ENCODE measurements at places on chromosomes 12 and 14.

DNA sequence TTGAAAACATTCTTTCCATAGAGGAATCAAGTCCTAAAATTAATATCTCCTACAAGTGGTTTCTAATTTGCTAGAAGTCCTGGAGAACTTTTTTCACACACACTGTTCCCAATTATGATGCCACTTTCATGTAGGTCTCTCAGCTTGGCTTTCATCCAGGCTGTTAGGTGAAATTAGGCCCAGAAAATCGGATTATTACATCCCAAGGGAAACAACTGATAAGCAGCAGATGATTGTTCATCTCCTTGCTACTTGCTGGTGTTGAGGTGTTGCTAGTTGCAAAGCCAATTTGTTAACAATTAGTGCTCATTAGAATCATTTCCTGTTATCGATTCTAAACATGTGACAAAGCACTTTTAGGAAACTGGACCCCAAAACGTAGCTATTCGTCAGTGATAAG lies 248.0 kb downstream of the PDZRN4 start:
- DNase-seq = no peak

DNA sequence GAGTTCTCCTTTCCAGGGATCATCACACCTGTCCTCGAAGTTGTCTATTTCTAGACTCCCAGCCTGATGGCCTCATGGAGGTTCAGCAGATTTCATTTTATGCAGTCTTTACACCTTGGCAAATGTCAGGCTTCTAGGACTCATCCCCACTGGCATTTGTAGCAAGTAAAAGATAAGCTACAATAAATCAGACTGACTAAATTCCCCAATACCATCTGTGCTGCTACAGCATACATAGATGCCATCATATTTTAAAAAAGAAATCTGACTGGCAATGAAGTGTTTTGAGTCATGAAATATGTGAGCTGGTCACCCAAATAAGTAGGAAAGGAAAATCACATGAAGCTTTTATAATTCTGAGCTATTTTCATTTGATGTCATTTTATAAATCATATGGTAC lies 55.3 kb downstream of the KCNC2 start:
- no peak for DNase-seq

GRCh38 chr14:36450550-36450949 lies 69.5 kb downstream of the NKX2-1 start:
- DNase-seq = no peak

- no peak for DNase-seq
Observed at GRCh38 chr14:90503582-90503981, 106.8 kb downstream of the CALM1 start.

DNA sequence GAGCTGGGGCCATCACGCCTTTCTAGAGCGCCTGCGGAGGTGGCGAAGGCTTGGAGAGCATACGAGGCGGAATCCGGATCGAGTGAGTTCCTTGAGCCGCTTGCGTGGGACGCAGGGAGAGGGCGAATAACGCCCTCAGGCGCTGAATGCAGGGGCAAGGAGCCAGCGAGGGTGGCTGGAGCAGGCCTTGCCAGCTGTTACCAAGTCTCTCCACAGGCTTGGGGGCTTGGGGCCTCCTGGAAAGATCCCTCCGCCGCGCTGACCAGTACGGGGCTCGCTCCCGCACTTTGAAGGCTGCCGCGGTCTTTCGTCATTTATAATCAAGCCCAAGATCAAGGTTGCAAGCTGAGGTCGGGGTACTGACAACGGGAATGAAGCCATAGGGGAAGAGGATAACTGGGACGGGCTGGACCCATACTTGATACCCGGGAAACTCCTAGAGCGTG lies 1.2 kb downstream of the FLRT2 start:
- DNase-seq = no peak

DNA sequence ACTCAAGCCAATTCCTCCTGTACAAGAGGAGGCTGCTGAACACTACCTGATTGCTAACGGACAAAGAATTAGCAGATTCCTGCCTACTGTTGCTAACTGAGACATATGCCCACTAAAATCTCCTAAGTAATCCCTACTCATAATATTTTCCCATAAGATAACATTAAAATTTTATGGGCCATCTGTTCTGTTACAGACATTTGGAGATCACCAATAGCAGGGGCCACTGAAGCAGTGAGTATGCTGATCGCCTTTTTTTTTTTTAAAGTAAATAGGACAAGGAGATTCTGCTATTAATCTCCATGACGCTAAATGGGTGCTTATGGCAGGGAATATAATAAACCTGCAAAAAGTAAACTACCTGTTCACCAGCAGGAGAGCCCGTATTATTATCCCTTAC lies 292.9 kb downstream of the MED13L start:
- no peak for DNase-seq

GRCh38 chr12:77189458-77189857 lies 124.1 kb upstream of the E2F7 start:
- DNase-seq = no peak

DNA sequence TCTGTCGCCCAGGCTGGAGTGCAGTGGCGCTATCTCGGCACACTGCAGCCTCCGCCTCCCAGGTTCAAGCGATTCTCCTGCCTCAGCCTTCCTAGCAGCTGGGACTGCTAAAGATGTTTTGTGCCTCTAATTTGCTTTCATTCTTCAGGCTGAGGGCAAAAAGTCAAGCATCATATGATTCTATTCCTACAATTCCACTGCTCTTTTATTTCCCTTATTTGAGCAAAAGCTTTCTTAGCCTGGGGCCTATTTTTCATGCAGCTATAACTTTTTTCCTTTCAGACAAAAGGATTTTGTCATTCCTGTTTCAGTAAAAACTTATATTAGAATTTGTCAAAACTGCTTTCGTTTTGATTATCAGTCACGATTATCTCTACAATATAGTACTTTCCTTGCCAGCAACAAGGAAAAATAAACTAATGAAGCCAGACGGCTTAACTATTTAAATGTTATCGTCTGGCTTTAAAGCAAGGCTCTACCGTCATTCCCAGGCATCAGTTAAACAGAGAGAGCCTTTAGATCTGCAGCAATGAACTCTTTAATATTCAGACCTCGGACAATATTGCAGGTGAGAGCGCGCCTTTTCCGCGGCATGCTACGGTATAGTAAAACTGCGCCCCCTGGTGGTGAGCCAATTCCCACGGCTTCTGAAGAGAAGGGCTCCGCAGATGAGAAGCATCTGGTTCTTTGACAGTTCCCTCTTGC lies 1.4 kb upstream of the SLC2A13 start:
- DNase-seq = peak; percentile 87

DNA sequence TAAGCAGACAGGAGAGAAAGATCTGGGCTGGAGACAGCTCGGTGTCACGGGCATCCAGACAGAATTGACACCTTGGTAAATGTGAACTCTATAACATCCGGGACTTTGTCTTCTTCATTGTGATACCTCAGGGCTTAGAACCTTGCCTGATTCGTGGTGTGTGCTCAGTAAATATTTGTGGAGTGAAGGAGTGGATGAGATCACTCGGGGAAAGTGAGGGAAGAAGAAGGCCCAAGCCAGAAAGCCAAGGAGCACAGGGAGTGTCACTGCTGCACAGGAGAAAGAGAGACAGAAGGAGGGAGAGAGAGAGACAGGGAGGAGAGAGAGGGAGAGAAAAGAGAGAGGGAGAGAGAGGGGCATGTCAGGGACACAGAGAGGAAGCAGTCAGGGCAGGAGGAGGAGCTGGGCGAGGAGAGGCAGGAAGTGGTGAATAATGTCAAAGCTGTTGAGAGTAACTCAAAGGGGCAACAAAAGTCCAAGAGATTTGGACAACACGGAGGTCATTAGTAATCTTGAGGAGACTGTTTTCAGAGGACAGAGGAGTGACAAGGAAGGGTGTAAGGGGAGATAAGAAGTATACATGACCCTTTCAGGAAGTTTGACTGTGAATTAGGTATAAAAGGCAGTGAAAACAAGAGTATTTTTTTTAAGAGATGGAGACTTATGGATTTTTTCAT lies 141.6 kb upstream of the MAX start:
- DNase-seq = peak; percentile 27

DNA sequence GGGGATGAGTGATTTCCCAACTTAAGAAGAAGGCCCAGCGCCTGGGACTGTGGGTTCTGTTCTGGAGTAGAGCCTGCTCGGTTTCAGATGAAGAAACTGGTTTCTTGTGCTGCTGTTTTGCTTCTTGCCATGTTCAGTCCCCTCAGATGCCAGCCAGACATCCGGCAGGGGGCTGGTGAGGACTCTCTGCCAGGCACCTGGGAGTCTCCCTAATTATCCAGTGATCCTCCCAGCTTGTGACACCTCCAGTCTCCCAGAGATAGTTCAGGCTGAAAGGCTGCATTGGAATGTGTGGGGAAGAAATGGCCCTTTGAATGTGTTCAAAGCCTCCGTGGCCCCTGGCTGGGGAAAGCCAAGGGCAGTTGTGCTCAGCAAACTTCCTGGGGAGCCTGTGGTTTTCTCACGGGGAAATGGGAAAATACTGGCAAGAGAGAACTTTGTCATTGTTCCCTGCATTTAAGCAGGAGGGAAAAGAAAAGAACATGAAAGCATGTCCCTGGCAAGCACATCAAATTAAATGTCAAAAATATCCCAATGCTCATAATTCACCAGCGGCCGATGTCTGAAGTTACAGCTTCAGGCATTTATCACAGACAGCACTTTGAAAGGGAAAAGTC lies 8.5 kb upstream of the SERPINA12 start:
- no peak for DNase-seq

- peak; percentile 55 for DNase-seq
Observed at GRCh38 chr14:22039938-22040780, 366.5 kb upstream of the OR4E1 start.

DNA sequence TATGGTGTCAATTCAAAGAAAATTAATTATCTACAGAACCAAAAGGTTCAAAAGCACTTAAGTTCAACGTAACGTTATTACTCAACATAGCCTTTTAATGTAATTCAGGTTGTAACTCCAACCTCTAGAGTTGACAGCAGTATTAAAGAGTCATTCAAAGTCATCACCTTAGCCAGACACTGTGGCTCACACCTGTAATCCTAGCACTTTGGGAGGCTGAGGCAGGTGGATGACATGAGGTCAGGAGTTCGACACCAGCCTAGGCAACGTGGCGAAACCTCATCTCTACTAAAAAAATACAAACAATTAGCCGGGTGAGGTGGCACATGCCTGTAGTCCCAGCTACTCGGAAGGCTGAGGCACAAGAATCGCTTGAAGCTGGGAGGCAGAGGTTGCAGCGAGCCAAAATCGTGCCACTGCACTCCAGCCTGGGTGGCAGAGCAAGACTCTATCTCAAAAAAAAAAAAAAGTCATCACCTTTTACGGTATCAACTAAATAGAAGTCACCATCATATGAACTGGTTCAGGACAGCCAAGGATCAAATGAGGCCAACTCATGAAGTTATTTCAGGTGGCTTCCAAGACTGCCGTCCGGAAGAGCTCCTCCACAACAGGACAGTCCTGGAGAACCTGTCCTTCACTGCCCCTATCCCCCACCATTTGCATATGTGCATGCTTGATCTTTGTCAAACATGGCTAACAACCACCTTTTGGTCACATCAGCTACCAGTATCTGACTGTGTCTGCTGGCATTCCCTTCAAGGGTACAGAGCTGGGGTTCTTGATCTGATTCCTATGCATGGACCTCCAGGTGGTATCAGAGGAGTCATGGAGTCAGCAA lies 4.2 kb downstream of the PPTC7 start:
- peak; percentile 69 for DNase-seq

DNA sequence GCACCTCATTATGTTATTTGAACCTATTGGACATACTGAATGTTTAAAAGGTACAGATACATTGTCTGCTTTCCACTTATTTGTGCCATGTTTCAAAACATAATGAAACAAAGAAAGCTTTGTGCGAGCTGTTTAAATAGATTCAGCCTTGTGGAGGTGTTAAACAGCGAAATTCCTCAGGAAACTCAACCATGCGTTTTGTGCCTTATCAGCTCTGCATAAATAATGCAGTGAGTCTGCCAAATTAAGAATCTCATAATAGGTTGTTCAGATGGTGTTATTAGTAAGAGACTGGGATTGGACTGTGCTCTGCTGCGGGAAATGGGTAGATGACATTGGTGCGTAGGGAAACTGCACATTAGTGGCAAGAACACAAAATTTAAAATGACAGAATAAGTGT lies 163.7 kb upstream of the CLEC14A start:
- no peak for DNase-seq

DNA sequence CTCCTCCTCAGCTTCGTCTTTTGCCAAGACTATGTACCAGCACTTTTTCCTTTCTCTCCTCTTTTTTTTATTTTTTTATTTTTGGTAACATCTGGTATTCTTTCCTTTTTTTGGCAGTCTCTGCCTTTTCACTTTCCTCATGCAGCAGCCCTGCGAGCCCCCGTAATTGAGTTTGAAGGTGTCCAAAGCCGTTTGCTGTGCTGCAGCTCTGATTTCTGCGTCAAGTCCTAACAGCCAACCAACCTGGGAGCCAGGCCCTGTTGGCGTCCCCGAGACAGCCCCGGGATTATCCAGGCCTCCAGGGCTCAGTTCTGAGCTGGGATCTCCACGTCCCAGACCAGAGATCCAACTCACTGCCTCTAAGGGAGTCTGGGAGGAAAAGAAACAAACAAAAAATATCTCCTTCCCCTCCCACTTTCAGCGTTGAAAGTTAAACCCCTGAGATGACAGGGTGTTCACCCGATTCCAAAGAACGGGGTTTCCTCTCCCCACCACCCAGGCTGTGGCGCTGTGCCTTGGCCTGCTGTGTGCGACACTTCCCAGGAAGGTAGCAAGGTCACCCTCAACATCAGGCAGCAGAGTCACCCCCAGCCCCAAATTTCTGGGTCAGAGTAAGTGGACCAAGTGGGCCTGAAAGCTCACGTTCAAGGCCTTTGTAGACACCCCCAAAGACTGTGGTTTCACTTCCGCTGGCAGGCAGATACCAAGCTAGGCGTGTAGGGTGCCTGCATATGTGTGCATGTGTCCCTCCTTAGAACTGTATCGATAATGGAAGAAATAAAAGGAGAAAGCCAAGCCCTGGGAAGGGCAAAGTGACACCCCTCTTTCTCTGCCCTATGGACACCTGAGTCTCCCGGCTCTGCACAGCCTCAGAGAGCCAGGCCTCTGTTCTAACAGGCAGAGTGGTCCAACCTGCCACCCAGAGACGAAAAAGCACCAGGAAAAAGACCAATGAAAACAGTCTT lies 11.1 kb downstream of the BCL11B start:
- peak; percentile 72 for DNase-seq

GRCh38 chr14:66009089-66009488 lies 477.1 kb upstream of the CCDC196 start:
- no peak for DNase-seq

DNA sequence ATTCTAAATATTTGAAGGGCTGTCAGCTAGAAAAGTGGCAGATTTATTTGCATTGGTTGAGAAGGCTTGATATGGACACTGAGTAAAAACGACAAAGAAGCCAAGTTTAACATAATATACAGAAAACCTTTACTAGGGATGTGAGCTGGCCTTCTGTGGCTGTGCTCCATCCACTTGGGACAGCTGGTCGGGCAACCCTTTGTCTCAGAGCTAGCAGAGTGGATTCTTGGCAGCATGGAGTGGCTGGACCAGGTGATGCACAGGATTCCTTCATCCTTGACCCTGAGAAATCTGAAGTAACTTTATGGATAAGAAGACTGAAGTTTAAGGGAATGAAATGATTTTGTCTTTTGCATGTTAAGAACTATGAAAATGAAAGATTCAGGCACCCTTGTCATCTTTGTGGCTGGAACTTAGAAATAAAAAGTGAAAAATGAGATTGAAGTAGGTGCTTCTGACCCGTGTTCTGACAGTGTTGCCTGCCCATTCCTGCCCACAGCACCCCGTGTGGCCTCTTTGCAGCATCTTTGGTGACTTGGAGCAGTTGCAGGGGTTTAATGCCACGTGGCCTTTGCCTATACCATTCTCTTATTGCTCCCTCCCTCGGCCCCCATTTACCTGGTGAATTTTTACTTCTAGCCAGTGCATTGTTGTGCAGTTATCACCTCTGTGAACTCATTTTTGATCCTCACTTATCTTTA lies 32.6 kb downstream of the PELI2 start:
- DNase-seq = no peak

GRCh38 chr14:64979336-64980074 lies 7.2 kb upstream of the FNTB start:
- no peak for DNase-seq

- DNase-seq = no peak
Observed at GRCh38 chr12:89389755-89390661, 37.7 kb upstream of the DUSP6 start.
